Sciatic nerve (tissue), 2 donors: ENCODE measurements at places on chromosomes 5 and 9.

GRCh38 chr9:21527579-21527978 lies 45.5 kb upstream of the IFNE start:
- DNase-seq: no peak

DNA sequence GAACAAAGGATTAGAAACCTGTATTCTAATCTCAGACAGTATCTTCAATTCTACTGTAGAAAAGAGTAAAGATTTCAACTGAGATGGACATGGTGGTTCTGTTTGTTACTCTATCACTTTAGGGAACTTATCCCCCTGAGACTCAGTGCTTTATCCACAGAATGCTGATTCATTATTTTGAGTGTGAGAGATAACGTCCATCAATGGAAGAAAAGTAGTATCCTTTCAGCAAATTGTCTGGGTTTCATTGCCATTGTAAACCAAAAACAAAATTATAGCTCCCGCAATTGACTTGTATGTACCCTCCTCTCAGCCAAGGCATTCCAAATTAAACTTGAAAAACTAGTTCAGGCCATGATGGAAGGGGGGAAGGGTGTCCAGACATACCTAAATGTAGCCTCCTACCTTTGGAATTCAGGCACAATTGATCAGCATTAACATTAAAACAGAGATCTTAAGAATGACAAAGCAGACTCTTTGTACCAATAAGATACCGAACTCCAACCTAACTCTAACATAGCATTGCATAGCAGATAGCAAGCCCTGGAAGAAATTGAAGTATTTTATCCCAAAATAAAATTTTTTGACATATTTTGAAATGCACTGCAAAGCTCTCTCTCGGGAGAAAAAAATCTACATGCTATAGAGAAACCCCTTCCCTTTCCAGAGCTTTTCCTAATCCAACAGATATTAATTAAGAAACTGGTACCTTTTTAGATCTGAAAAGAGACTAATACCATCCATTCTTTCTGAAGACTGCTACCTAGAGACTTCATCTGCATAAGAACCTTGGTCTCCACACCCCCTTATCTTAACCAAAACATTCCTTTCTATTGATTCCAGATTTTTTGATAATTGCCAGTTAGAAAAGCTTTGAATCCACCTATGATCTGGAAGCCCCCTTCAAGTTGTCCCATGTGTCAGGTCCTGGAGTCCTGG lies 1055.7 kb downstream of the PTPRD start:
- DNase-seq: no peak

DNA sequence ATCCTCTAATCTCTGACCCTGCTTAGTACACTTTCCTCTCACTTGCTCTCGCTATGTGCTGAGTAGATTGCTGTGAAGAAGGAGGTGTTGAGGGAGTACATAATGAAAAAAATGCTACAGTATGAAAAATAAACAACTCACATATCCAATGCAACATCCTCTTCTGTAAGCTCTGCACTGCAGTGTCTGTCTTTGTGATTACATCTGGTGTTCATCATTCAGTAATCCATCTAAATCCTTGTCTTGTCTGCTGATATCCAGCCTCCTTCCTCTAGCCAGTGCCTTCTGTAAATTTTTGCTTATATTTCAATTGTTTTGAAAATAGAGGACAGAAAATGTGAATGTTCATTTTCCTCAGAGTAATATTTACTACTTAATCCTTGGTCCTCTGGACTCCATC lies 57.4 kb upstream of the CDH12 start:
- DNase-seq: no peak

DNA sequence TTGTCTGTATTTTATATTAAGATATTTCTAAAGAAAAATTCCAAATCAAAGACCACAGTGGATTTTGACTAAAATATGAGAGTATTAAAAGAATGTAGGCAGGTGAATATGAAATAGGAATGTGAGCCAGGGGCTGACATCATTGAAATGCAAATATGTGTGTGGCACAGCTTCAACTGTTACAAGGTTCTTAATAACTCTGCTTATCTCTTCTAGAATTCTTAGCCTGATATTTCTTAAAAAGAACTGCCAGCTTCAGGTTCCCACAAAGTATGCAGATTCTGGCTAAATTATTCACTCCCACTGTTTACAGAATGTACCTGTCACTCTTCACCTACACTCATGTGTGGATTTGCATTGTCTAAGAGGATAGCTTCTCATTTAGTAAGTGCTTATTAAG lies 274.4 kb downstream of the DIRAS2 start:
- no peak for DNase-seq

- DNase-seq: no peak
These were observed 116.6 kb downstream of the ADGRV1 start for GRCh38 chr5:90675222-90675621.

- DNase-seq: no peak
These were observed 31.1 kb downstream of the ANKS6 start for GRCh38 chr9:98765256-98765655.

- DNase-seq: no peak
These were observed 37.9 kb downstream of the WWC1 start for GRCh38 chr5:168329302-168329701.

- DNase-seq: no peak
These were observed 11.0 kb downstream of the PLIN2 start for GRCh38 chr9:19116107-19116790.

DNA sequence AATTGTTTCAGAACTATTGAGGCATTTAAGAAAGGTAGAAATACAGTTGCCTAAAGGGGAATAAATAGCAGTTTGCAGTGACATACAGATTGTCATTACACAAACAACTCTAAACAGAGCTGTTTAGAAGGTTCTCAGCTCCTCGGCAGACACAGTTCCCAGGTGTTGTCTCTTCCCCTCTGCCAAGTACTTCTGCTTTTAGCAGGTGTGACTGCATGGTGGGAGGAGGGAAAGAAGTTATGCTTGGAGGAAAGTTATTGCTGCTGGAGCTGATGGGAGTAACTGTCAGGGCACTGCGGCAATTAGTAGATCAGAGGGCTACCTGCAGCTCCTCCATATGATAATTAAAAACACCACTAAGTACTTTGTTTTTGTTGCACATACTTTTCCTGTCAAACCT lies 14.5 kb downstream of the EDIL3 start:
- DNase-seq: no peak

- peak; percentile 28 for DNase-seq
These were observed 158.2 kb downstream of the MACROH2A1 start for GRCh38 chr5:135240781-135241360.

GRCh38 chr9:80382211-80382891 lies 810.6 kb downstream of the TLE4 start:
- no peak for DNase-seq

DNA sequence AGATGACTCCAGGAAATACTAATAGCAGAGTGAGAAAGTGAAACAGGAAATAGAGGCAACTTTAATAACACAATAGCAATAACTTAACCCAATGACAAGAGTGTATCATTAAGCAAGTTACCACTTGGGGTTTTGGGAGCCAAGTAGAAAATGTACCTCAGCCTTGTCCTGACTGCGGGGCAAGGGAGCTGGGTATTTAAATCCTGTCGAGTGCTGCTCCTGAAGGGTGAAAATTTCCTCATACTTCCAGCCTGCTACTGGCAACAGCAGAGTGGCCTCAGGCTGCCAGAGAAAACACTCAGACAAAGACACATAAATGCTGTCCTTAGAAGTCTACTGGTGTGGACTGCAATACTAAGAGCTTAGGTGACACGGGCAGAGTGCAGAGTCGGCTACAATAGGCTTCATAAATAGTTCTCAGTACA lies 112.5 kb upstream of the EMB start:
- no peak for DNase-seq

DNA sequence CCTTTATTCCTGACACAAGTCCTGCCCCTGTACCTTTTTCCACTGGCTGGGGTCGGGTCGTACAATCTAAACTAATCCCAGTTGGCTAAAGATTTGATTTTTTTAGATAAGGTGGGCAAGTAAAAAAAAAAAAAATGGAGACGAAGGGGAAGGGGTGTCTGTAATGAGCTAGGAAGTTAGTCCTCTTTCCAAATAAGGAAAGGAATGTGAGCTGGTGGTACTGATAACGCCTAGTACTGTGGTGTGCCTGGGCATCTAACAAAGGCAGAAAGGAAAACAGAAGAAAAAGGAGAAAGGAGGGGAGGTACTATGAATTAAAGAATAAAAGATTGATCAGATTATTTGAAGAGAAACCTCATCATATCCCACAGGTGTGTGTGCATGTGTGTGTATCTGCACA lies 21.3 kb downstream of the PRDM9 start:
- DNase-seq: no peak

DNA sequence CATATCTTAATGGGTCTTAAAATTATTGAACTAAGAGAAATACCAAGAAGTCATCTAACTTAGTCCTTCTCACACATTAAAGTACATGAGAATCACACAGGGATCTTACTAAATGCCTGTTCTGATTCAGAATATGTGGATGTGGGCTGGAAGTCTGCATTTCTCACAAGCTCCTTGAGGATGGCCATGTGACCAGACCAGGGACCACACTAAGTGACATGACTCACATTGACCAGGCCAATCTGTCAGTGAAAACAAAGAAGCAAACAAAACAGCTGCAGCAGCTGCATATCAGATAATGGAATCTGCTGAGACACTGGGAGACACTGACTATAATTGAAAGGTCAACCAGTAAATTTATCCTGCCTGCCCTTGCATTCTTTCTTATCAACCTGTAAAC lies 110.5 kb downstream of the ADAMTS12 start:
- no peak for DNase-seq

DNA sequence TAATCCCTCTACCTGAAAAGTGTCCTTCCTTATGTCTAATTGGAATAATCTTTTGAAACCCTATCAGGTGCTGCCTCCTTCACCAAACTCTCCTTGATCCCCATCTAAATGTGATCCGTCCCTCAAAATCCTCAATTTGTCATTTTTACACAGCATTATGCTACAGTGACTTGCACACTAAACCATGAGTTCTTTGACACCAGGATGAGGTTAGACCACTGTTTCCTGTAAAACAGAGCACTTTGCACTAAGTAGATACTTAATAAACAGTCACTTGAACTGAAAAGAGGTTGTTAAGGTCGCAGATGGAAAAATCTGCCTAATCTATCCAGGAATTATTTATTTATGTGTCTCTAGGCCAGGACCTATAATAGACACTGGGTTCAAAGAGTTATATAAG lies 44.2 kb upstream of the TLX3 start:
- no peak for DNase-seq

DNA sequence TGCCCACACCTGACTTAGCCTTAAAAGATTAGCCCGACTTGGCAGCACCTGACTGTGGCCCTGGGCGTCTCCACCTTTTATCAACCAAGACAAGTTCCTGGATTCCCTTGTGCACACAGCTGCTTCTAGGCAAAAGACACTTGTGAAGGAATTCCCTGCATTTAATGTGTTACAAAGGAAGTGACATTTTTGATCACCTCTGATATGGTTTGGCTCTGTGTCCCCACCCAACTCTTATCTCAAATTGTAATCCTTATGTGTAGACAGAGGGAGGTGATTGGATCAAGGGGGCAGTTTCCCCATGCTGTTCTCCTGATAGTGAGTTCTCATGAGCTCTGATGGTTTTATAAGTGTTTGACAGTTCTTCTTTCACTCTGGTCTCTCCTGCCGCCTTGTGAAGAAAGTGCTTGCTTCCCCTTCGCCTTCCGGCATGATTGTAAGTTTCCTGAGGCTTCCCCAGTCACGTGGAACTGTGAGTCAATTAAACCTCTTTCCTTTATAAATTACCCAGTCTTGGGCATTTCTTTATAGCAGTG lies 2.6 kb upstream of the CPEB4 start:
- DNase-seq: no peak

- no peak for DNase-seq
These were observed 96.2 kb downstream of the RXRA start for GRCh38 chr9:134422301-134423090.

GRCh38 chr9:127136880-127137639 lies 14.6 kb upstream of the ANGPTL2 start:
- no peak for DNase-seq

DNA sequence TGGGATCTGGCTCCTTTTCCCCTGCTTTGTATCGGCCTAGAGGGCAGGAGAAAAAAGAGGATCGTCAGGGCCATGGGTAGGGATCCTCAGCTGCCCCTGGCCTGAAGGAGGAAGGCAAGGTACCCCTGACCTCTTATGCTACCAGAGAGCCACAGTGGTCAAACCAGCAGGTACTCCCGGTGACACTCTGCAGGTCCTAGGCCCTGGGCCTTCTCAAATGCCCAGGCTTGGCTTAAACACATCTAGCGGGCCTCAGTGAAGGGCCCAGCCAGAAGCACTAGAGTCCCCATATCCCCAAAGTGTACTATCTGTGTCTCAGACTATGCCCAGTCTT lies 3.5 kb downstream of the IRF1 start:
- DNase-seq: peak; percentile 35

GRCh38 chr9:85599540-85600105 lies 142.1 kb downstream of the AGTPBP1 start:
- no peak for DNase-seq

GRCh38 chr5:140256726-140257125 lies 46.2 kb downstream of the PFDN1 start:
- no peak for DNase-seq

GRCh38 chr5:74259572-74259971 lies 381.0 kb downstream of the ENC1 start:
- no peak for DNase-seq

- DNase-seq: no peak
These were observed 93.6 kb upstream of the PITX1 start for GRCh38 chr5:135127439-135128240.

DNA sequence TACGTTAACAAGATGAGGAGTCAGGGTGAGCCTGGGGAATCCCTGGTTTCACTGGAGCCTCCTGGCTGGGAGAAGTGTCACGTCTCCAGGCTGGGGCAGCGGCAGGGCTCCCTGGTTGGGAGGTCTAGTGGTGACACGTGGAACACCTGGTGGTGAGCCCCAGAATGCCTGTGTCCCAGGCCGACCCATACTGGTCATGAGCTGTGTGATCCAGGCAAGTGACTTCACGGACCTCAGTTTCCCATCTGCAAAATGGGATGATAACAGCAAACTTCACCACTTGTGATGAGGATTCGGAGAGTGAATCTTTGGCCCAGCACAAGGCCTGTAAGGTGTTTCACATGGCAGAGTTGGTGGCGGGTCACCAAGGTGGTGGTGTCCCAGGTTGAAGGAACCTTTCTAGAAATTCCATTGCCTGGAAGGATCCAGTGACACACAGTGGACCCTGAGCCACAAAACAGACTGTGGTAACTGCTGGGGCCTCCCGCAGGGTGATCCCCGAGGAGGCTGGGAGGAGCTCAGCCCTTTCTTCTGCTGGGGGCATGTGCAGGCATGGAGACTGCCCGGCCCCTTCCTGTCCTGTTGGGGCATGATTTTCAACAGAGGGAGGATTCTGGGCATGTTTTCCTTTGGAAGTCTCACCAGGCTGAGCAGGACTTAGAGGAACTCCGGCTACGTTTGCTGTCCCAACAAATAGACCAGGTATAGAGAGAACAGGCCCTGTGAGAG lies 153.9 kb upstream of the IER5L start:
- no peak for DNase-seq
